NCI-H748 treated with DMSO at 0.1 percent for 48 hours (cell line): ENCODE measurements at places on chromosomes 2 and 18.
A peak's percentile ranks its signal among the peaks of the same experiment; 100 is the strongest.

GRCh38 chr18:55401638-55402191 is 186.3 kb downstream of the TCF4 start:
- no peak for DNase-seq

- DNase-seq: no peak
Observed at GRCh38 chr18:74166386-74166785, 18.1 kb downstream of the TIMM21 start.

DNA sequence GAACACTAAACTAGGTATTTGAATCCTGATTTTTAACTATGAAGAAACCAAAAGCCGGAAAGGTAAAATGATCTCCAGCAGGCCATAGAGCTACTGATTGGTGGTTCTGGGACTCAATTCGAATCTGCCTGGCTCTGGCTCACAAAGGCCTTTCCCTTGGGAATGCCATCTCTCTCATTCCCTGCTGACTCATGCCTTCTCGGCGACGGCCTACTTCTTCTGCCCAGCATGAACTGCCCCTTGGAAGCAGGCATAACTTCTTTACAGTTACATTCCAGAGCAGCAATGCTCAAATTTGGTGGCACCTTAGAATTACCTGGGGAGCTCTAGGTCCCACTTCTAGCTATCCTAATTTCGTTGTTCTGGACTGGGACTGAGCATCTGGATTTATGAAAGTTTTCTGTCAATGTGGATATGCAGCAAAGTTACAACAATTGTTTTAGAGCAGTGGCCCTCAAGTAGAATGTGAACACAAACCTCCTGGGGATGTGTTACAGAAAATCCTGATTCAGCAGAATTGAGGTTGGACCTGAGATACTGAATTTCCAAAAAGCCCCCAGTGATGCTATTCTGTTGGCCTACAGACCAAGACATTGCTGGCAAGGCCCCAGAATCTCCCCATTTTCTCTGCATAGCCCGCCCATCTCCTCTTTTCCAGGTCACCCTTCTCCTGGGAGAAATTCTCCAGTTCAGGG is 261.1 kb downstream of the CNTNAP5 start:
- no peak for DNase-seq

- no peak for DNase-seq
Observed at GRCh38 chr2:84938194-84938879, 32.6 kb upstream of the KCMF1 start.

DNA sequence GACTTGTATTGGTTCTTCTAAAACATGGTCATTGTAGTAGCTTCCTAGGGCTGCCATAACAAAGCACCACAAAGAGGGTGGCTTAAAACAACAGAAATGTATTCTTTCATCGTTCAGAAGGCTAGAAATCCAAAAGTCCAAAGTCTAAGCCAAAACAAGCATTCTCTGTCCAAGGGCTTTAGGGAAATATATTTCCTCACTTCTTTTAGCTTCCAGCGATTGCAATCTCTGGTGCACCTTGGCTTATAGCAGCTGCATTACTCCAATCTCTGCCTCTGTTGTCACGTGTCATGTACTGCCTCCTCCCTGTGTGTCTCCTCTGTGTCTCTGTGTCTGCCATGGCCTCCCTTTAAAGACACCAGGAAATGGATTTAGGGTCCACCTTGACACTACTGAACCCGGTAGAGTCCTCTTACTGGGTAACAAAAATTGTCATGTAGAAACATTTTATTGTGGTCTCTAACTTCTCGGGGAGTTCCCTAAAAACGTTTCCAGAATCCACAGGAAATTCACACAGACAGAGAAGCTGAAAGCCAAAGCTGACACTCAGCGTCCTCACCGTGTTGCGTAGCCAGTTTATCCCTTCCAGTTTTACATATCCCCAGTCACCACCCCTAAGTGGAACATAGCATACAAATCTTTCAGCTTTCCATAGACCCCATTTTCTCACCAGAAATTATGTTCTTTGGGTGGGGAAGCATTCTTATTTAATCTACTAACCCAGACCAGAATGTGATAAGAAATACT is 20.7 kb upstream of the TTN start:
- DNase-seq: no peak

GRCh38 chr2:207635468-207636200 is 10.4 kb upstream of the METTL21A start:
- DNase-seq: no peak

GRCh38 chr2:173876833-173877413 is 88.2 kb downstream of the SP3 start:
- no peak for DNase-seq

- no peak for DNase-seq
Observed at GRCh38 chr2:119282996-119283511, 59.4 kb downstream of the STEAP3 start.

- no peak for DNase-seq
Observed at GRCh38 chr2:30414961-30415360, 32.1 kb upstream of the LCLAT1 start.

DNA sequence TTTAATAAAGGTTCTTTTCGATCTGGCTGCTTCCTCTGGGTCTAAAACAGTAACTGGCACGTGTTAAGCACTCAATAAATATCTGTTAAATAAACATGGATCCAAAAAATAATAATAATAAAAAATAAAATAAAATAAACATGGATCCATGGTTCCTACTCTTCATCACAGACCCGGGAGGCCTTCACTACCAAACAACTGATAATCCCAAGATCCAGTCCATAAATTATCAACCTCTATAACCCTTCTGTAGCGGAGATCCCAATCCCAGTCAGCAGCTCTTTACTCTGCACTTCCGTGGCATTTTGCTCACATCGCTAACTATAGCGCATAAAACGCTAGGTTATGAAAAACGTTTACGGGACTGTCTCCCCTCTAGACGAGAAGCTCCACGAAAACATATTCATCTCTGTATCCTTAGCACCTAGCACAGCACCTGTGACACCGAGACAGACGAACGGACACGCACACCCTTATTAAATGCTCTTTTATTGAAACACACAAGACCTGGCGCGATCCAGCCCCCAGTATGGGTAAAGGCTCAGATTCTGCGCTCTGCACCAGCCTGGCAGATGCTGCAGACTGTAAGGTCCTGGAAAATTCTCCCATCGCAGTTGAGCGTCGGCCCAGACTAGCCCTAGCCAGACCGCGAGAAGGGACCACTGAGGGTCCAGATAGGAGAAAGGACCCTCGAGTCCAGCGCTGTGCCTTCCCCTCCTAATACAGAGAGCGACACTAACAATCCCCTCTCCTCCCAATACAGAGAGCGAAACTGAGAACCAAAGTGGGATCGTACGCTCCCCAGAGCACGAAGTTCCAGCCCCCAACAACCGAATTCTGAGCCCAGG is 770 bp downstream of the NBAS start:
- DNase-seq: peak; percentile 36

DNA sequence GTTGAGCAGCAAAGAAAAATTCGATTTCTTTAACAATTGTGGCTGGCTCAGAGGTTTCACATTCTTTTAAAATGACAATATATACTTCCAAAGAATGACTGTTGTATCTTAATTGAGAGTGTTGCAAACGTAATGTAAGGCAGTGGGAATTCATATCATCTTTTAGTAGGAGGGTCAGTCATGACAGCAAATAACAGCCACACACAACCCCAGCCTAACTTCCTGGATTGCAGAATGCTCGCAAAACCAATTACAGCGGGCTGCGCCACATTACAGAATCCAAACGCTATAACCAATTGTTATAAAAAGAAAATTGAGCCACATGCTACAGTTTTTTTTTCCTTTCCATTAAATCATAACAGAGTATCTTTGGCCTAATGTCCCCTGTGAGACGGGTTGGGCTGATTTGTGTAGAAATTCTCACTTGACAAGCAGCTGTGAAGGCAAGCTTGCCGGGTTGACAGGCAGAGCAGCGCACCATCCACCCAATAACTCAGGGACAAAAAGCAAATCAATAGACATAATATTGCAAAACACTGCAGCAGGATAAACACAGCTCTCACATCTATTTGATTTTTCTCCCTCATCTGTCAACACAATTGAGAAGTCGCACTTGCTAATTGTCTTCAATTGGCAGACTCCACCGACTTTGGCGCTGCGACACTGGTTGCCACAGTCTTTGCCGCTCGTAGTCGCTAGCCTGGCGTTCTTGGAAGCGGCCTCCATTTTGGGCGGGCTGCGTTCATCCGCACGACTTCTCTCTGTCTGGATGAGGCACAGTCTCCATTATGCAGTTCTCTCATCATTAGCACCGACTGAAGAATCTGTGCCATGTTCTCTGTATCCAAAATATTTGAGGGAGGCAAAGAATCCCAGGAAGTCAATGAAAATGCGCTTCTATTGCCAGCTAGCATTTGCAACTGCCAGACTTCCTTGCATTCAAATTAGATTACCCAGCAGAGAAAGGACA is 95.0 kb upstream of the CCDC68 start:
- peak; percentile 41 for DNase-seq

DNA sequence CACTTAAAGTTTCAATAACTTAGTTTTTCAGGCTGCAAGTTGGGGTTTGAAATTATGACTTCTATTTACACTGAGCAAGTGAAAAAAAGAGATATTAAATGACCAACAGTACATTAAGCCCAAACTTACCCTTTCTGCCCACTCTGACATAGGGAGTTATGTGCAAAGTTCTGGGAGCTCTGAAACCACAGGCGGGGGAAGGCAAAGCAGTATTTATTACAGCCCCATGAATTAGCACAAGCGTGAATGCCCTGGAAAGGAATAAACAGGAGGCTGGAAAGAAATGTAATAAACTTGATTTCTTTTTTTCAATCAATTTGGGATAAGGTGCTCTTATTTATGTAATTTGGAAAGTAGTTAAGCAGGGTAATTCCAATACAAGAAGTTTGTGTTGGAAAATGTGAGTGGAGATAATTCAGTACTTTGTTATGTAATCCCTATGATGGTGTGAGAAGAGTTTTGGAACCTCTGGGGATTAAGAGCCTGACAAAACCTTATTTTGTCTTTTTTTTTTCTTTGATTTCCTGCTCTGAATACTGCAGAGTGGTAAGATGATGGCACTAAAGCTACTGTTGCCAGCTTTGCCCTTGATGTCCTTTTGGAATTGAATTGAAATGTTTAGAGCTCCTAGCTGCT is 351.5 kb downstream of the ARHGAP15 start:
- DNase-seq: no peak

- DNase-seq: no peak
Observed at GRCh38 chr2:100437751-100438150, 20.3 kb upstream of the CHST10 start.

GRCh38 chr2:156562124-156562523 is 125.9 kb downstream of the GPD2 start:
- DNase-seq: peak; percentile 96

DNA sequence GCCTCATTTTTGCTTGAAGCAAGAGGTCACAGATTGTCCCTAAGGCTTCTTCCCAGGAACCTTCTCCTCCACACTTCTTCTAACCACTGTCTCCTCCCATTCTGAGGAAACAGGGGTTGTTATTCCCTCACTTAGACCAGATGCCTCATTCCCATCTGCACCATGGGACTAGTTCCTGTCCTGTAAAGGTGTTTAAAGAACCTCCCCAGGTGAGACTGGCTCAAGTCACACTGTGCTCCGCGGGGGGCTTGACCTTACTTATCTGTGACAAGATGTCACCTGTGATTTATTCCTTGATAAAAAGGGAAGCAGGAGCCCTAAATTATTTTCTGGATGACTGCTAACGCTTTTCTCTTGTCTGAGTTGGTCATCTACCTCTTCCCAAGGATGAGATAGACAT is 8.2 kb upstream of the CDH2 start:
- no peak for DNase-seq

GRCh38 chr2:69082430-69082997 is 69.5 kb downstream of the ANTXR1 start:
- DNase-seq: peak; percentile 46

GRCh38 chr2:147644491-147644890 is 200.3 kb upstream of the ACVR2A start:
- no peak for DNase-seq

GRCh38 chr18:48126240-48126639 is 195.8 kb upstream of the SMAD2 start:
- DNase-seq: no peak
